ENCODE measurements at places on chromosomes 12 and 14.

GRCh38 chr12:131845121-131845520 lies 16.9 kb downstream of the MMP17 start:
- DNase-seq = no peak

DNA sequence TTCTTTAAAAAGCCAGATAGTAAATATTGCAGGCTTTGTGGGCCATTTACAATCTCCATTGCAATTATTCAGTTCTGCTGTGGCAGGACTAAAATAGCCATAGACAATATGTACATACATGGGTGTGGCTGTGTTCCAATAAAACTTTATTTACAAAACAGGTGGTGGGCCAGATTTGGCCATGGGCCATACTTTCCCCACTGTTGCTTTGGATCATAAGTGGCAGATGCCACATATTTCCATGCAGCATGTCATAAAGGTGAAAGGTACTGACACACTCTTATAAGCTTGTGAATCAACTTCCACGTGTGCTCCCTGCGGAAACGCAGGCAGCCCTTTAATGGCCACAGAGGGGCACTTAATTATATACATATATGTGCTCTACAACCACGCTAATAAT lies 244.4 kb upstream of the FOXN3 start:
- no peak for DNase-seq

- DNase-seq = peak; percentile 63
These were observed 18.8 kb upstream of the GAS2L3 start for GRCh38 chr12:100554608-100555077.

- DNase-seq = no peak
These were observed 8.3 kb downstream of the OR11G2 start for GRCh38 chr14:20198991-20199390.

- DNase-seq = no peak
These were observed 147.5 kb downstream of the SLC2A13 start for GRCh38 chr12:39958377-39958776.

- no peak for DNase-seq
These were observed 57.2 kb upstream of the DLK1 start for GRCh38 chr14:100669468-100669867.

DNA sequence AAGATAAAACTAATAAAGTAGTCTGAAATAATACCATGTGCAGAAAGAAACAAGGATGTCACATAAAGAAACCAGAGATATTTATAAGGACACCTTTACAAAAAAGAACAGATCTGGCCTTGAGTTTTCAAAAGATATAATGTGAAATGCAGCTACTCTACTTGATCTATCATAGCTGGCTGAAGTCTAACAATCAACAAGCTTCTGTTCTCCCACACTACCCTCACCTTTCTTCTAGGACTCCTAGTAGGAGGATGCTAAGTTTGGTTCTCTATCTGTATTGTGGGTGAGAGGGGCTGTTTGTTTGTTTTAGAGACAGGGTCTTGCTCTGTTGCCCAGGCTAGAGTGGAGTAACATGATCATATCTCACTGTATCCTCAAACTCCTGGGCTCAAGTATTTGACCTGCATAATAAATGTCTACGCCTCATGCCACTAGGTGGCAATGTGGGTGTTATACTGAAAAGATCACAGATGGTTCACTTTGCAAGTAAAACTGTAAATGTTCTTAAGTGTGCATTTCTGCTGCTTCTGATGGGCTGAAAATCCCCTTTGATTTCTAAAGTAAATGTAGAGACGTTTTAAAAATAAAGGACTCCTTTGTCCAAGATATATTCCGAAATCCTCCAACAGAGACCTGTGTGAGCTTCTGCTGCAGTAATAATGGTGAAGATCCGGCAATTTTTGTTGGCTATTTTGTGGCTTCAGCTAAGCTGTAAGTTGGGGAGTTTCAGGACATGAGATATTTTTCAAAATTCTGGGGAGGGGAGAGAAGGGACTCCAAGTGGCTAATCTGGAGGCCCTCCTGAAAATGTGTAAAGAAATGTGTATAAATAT lies 269.3 kb downstream of the DAD1 start:
- DNase-seq = no peak

GRCh38 chr14:90522571-90523191 lies 125.9 kb downstream of the CALM1 start:
- DNase-seq = no peak

DNA sequence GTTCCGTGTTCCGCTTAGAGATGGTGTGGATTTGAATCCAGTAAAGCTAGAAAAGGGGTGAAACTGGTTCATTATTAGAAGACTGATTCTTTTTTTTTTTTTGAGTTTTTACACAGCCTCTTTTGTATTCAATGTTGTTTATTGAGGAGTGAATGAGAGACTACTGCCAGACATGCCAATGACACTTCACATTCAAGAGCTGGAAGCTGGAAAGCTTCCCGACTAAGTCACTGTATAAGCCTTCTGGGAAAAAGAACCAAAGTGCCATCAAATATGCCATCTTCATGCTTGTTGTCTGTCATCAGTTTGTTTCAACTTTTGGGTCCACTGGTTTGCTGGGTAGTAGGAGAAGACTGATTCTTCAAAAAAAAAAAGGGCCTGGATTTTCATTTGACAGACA lies 164.8 kb downstream of the ATP23 start:
- no peak for DNase-seq

DNA sequence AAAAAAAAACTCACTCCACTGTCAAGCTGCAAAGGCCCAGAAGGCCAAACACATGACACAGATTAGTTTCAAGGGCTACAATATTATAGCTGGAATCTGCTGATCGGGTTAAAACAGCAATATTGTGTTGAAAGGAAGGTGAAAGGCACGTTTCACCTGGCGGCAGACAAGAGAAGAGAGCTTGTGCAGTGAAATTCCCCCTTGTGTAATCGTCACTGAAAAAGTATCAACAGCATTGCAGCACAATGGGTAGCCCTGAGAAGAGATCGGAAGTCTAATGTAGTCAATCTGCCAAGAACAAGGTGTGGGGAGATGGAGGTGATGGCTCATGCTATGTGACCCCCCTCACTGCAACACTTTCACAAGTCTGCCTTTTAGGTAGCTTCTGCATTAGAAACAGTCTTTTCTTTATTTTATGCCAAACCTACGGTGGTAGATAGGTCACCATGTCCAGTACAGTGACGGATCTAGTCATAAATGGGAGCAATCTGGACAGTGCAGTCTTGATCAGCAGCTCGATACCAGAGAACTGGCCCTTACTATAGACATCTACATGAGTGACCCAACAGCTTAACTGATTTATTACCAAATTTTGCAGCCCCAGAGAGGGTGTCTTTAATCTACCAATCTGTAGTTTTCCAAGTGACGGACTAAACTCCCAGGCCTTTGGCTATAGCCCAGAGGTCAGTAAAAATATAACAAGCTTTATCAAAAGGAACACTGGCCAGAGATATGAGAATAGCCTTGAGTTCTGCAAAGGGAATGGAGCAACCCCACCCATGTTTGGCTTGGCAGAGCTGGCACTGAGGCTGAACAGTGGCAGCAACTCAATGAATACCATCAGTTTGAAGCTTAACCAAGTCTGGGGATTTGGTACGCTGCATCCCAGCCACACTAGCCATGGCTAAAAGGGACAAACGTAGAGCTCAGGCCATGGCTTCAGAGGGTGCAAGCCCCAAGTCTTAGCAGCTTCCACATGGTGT lies 35.4 kb downstream of the SPTSSA start:
- no peak for DNase-seq

DNA sequence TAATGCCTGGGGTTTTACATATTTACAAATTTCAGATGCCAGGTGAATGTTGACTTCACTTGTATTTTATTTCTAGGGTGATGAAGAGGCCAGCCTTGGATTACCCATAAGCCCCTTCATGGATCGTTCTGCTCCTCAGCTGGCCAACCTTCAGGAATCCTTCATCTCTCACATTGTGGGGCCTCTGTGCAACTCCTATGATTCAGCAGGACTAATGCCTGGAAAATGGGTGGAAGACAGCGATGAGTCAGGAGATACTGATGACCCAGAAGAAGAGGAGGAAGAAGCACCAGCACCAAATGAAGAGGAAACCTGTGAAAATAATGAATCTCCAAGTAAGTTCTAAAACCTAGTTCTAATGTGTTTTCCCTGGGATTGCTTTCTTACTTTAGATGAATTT lies 41.3 kb upstream of the SLCO1C1 start:
- no peak for DNase-seq

GRCh38 chr12:121637231-121637914 lies 11.0 kb downstream of the ORAI1 start:
- no peak for DNase-seq

DNA sequence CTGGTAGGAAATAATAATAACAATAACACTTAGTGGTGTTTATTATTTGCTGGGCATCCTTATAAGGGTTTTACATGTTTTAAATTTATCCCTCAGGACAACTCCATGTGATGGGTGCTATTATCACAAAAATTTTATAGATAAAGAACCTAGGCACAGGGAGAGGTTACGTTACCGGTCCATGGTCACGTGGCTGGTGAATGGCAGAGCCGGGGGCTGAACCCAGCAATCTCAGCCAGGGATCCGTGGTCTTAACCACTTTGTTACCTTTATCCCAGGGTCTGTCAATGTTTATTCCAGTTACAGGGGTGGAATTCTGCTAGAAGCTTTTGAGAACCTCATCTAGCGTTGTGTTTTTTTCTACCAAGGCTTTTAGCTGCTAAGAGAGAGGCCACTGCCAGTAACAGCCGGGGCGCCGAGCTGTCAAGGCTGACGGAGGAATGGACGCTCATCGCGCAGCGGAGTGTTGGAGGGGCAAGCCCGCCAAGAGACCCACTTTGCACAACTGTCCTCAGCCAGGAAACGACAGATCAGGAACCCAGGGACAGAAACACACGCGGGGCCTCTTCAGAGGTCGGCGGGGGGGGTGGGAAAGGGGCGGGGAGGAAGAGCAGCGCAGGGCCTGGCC lies 418 bp downstream of the AMN1 start:
- no peak for DNase-seq

DNA sequence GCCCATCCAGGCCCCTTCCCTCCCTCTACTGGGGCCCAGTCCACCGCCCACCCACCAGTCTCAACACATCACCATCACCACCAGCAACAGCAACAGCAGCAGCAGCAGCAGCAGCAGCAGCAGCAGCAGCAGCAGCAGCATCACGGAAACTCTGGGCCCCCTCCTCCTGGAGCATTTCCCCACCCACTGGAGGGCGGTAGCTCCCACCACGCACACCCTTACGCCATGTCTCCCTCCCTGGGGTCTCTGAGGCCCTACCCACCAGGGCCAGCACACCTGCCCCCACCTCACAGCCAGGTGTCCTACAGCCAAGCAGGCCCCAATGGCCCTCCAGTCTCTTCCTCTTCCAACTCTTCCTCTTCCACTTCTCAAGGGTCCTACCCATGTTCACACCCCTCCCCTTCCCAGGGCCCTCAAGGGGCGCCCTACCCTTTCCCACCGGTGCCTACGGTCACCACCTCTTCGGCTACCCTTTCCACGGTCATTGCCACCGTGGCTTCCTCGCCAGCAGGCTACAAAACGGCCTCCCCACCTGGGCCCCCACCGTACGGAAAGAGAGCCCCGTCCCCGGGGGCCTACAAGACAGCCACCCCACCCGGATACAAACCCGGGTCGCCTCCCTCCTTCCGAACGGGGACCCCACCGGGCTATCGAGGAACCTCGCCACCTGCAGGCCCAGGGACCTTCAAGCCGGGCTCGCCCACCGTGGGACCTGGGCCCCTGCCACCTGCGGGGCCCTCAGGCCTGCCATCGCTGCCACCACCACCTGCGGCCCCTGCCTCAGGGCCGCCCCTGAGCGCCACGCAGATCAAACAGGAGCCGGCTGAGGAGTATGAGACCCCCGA lies 6.8 kb upstream of the RNU7-1 start:
- no peak for DNase-seq

DNA sequence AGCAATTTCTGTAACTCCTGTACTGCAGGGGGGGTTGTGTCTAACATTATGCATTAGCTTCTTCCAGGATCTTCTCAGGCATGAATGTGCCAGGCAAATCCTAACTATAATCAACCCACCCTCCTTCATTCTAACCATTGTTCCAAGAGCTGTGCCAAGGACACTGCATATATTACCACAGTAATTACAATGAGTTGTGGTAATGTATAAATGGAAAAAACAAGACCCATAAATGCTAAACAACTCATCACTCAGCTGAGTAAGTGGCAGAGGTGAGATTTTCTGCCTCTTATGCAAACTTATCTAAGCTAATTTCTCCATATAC lies 80.6 kb downstream of the PRKD1 start:
- DNase-seq = no peak

- no peak for DNase-seq
These were observed 87.0 kb downstream of the DAD1 start for GRCh38 chr14:22502007-22502406.

DNA sequence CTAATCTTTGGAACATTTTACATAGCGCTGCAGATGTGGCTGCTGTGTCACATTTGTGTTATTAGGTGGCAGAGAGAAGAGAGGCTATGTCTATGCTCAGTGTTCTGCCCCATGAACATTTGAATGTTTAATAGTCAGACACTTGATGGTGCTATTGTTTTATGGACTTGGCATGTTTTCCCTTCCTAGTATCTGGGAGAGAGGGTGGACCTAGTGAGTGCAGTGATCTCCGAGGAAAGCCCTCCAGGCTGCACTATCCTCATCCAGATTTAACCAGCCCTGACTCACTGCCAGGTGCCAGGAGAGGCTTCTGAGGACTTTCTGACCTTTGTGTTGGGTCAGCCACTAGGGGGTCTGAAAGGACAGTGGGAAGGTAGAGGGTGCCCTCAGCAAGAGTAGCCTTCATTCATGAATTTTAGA lies 24.3 kb downstream of the ZFC3H1 start:
- DNase-seq = no peak

DNA sequence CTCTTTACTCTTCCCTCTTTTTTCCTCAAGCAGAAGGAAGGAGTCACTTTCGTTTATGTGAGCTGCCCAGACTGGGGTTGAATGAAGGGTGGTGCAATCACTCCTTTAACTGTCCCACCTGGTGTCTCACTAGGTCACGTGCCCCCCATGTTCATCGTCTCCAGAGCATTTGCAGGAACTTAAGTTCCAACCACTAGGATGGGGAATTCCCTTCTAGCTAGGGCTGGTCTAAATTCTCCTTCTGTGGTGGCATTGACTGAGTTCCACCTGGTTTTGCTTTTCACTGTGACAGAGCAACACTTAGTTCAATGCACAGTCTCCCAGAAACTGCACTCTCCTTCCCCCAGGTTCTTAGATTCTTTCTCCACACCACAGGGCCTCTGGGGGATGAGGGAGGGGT lies 9.5 kb downstream of the FANCM start:
- no peak for DNase-seq

DNA sequence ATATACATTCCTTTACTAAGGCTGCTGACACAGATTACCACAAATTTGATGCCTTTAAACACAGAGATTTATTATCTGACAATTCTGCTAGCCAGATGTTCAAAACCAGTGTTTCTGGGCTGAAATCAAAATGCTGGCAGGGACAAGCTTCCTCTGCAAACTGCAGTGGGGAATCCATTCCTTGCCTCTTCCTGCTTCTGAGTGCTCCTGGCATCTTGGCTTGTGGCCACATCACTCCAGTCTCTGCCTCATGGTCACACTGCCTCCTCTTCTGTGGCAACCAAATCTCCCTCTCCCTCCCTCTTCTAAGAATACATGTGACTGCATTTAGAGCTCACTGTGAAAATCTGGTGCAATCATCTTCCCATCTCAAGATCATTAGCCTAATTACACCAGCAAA lies 235.7 kb downstream of the TTC8 start:
- DNase-seq = no peak

- no peak for DNase-seq
These were observed 13.4 kb upstream of the KIF26A start for GRCh38 chr14:104125011-104125410.

- no peak for DNase-seq
These were observed 7.6 kb downstream of the ISCA2 start for GRCh38 chr14:74501135-74501614.

- DNase-seq = no peak
These were observed 95.7 kb downstream of the PDE3A start for GRCh38 chr12:20463913-20464524.
